ENCODE measurements at places on chromosomes 3 and 15. TPM values are rescaled to one million over a fixed set of nuclear protein-coding genes. Genes with fewer than 3 reads are reported as not detected.

Gene CTDSPL2
- 76.6 TPM for total RNA-seq

Gene TSC22D2
- 8.6 TPM for total RNA-seq

Gene TGFBR2
- total RNA-seq: 64.5 TPM

Gene CLCN2
- 4.8 TPM for total RNA-seq

Gene WDR72
- total RNA-seq: not detected

Gene SLC24A5
- total RNA-seq: not detected

Gene MRPL3
- 75.2 TPM for total RNA-seq

Gene SLC49A4
- total RNA-seq: 1.3 TPM

Gene CIP2A
- total RNA-seq: 58.5 TPM

Gene ARPIN
- total RNA-seq: not detected

Data from activated CD8-positive, alpha-beta T cell treated with anti-CD3 and anti-CD28 coated beads, Interleukin-2, amount 10 ng/mL, durations not matched to agents 7 days and 5 days (primary cell).